ENCODE measurements at places on chromosomes 2 and 18.

- no peak for DNase-seq
These were observed 109.8 kb downstream of the FARSB start for GRCh38 chr2:222545823-222546795.

DNA sequence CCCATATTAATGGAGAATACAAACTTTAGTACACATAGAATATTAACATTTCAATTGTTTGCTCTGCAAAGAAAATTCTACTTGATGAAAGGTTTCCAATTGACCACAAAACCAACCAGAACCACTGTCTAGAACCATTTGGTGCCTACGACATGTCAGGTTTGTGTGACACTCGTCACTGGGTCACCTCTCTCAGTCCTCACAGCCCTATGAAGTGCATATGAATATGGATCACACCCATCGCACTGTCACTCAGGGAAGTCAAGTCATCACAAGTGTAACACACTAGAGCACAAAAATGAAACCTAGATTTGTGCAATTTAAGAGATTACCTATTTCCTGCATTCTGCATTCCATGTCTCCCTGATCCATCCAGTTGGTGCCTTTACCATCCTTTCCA, 43.7 kb downstream of the PTPN2 start:
- DNase-seq: no peak

DNA sequence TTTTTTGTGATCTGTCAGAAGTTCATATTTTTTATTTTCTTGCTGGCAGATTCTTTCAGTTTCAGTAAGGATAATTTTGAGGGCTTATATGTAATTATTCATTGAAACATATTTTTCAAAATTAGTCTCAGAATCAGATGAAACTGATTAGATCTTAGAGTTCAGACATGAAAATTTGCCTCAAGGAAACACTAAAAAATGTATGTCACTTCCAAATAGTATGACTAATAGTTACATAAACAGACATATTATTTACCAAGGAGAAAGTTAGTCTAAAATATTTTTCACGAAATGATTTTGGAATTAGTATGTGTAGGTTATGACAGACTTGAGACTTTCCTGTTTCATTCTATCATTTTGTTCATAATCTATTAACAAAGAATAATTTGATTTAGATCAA, 628.6 kb downstream of the CCDC85A start:
- no peak for DNase-seq

GRCh38 chr2:29155578-29155977, 40.4 kb downstream of the CLIP4 start:
- no peak for DNase-seq

GRCh38 chr18:25895518-25895917, 194.9 kb downstream of the SS18 start:
- DNase-seq: no peak

DNA sequence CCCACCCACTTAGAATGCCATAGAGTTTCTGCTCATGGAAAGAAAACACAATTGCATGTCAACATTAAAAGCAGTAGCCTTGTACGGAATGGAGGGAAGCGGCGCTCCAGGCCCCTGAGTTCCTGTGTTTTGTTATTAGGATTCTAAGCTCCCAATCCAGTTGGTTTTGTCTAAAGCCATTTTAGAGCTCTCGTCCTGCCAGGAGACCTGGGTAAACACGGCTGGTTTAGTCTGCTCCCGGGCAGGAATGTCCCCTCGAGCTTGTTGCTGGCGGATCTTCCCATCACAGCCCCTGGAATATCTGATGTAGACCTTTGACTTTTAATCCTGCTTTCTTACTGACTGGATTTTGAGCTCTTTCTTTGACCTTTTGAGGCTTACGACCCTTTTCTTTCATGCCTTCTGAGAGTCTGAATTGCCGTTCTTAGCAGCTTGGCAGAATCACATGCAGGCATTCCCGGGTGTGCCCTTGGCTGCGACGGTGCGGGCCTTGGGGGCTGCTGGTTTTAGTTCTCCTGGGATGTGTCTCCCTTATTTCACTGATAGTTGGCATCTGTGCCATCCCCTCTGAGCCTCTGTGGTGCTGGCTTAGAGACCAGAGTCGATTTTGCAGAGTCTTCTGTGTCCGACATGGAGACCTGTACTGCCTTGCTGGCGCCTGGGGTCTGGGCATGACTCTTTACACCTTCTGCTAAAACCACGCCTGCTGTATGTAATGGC, 25.4 kb downstream of the GREB1 start:
- no peak for DNase-seq

GRCh38 chr18:2111456-2111855, 459.8 kb downstream of the METTL4 start:
- no peak for DNase-seq

GRCh38 chr18:10420561-10421352, 33.7 kb upstream of the APCDD1 start:
- no peak for DNase-seq

DNA sequence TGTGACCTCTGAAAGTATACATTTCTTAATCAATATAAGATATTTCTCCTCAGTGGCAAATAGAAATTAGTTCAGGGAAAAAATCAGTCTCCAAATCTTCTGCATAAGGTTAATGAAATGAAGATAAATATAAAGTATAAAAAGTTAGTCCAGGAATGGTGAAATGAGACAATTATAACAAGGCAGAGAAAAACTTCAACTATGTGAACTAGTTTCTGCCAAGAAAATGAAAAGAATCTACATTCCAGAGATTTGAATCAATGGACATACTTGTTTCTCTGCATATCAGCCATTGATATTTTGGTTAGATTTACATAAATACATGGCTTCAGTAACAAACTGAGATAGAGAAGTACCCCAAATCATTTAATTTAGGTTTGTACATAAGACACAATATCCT, 249.0 kb downstream of the EXOC6B start:
- no peak for DNase-seq

DNA sequence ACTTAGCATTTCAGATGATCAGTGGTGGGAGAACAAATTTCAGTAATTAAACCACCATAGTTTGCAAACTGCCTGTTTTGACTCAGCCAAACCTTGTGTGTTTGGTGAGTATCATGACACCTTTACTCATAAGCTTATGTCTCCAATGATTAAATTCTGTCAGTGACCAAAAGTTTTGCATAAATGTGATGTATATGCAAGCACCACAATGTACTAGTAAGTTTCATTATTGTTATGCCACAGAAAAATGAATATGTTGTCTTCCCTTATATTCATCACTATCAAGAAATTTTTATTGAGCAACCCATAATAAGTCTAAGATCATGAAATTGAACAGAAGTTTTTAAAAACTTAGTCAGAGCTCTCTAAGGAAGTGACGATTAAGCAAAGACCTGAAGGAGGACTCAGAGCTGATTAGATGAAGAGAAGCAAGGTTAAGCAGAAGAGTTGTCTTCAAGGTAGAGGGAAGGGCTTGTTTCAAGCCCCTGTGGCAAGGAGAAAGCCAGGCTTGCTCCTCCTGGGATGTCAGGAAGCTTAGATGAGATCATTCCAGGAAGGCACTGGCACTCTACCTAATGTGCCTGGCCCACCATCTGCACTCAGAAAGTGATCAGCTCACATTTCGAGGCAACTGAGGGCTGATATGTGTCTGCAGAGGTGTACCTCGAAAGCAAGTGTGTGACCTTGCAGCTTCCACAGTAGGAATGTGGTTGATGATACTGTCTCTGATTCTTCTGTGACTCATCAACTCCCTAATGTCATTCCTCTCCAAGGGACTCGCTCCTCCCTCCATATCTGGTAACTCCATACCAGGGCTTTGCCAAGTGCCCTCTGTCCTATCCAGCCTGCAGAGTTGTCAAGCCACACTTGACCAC, 54.7 kb downstream of the KCTD18 start:
- DNase-seq: no peak

- DNase-seq: no peak
These were observed 30.4 kb downstream of the SRSF7 start for GRCh38 chr2:38720613-38721241.

GRCh38 chr2:100272841-100273329, 49.4 kb downstream of the LONRF2 start:
- no peak for DNase-seq

DNA sequence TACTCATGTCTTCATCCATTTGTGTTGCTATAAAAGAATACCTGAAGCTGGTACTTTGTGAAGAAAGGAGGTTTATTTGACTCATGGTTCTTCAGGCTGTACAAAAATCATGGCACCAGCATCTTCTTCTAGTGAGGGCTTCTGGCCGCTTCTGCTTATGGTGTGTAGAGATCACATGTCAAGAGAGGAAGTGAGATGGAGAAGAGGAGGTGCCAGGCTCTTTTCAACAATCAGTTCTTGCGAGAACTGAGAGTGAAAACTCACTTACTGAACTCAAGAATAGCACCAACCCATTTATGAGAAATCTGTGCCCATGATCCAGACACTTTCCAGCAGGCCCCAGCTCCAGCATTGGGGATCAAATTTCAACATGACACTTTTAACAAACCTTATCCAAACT, 30.0 kb upstream of the BARD1 start:
- DNase-seq: no peak

- DNase-seq: no peak
These were observed 329.9 kb downstream of the TRIB2 start for GRCh38 chr2:13046557-13047165.

DNA sequence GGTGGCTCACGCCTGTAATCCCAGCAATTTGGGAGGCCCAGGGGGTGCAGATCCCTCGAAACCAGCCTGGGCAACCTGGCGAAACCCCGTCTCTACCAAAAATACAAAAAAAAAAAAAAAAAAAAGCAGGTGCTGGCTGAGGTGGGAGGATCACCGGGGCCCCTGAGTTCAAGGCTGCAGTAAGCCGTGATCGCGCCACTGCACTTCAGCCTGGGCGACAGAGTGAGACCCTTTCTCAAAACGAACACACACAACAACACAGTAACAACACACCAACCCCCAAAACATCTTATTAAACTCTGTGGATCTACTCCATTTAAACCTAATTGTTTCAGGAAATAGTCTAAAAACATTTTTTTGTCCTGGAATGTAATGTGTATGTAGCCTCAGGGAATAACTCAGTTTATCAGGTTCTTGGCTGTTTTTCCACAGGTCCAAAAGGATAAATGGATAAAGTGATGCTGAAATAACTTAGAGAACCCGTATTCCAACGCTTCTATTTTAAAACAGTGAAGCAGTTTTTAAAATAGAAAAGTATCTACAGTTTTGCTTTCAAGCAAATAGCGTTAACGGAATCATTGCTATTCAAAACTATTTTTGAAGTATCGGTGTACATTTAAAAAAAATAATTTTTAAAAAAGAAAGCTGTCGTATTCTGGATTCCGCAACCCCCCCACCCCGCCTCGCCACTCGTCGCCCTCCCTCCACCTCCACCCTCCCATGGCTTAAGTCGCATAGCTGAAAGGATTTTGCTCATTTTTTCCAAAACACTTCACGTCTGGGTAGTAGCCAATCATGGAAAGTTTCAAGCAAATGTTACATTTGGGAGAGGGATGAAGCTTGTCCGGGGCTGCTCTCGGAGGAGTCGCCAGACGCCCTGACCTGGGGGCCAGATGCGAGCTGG, 895 bp upstream of the GLS start:
- DNase-seq: peak; percentile 38

DNA sequence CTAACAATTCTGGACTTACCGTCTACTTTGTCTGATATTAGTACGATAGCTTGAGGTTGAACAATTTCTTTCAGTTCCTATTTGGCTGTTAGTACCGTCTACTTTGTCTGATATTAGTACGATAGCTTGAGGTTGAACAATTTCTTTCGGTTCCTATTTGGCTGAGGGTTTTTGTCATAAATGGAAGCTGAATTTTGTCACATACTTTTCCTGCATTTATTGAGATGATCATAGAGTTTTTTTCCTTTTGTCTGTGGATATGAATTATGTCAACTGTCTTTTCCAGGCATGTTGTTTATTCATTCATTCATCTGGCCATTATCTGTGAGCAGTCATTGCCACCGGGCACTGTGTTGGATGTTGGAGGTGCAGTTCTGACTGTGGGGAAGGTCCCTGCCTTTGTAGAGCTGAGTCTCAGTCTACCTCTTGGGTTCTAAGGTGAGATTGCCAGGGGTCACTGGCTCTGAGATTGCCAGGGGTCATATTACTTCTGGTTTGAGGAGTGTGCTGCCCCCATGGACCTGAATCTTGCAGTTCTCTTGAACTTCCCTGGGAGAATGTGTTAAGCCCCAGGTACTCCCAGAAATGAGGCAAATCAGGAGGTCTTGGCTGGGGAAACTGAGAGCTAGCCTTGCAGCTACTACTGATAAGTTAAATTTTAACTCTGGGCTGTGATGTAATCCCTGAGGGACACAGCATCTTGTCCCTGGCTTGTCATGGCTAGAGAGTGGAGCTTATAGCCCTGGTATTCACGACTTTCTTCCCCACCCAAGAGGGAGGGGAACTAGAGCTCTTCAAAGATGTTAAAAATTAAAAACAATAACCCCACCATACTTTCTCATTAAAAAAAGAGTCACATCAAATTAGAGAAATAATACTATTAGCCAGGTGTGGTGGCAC, 89.1 kb upstream of the MBOAT2 start:
- DNase-seq: no peak

- no peak for DNase-seq
These were observed 515 bp downstream of the TSHZ1 start for GRCh38 chr18:75211002-75211621.

- DNase-seq: no peak
These were observed 139.2 kb downstream of the UBR3 start for GRCh38 chr2:169966454-169966853.

- no peak for DNase-seq
These were observed 283.5 kb downstream of the MYCN start for GRCh38 chr2:16223841-16224177.

- no peak for DNase-seq
These were observed 54.3 kb downstream of the VSNL1 start for GRCh38 chr2:17594533-17595401.

- no peak for DNase-seq
These were observed 263.4 kb downstream of the AGAP1 start for GRCh38 chr2:235757212-235757611.

- no peak for DNase-seq
These were observed 47.3 kb downstream of the ROCK1 start for GRCh38 chr18:21064347-21064746.

DNA sequence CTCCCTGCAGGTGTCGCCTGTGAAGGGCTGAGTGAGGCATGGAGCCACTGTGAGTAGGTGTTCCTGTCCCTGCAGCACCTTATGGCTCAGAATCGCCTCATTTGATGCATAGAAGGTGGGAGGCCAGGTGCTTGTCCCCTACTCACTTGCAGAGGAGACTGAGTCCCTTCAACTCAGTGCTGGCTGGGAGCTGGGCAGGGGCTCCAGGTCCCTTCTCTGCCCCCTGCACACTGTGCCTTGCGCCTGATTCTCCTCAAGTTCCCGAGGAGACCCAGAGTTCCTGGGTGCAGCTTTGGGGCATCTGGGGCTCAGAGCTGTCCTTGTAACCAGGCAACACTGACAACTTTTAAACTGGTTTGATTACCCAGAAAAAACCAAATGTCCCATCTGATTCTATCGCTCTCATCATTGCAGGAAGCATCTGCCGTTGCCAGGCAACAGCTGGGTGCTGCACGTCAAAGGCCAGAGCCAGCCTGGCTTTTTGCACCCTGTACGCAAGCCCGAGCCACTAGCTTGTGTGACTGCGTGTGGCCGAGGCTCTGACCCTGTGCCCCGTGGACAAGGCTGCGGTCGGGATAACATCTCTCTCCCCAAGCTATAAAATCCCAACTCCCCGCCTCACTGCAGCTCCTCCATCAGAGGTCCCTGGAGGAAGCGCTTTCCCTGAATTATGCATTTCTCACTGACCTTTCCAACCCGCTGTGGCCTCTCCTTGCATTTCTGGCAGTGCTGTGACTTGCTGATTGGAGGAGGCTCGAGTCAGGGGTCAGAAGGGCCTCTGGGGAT, 130.8 kb upstream of the HDAC4 start:
- DNase-seq: no peak

Data from activated CD4-positive, alpha-beta T cell treated with anti-CD3 and anti-CD28 coated beads for 1 hour (primary cell).